Mesothelial cell of epicardium (in vitro differentiated cells): ENCODE measurements at places on chromosomes 16 and 17.

GRCh38 chr17:32792207-32792606 is 84.7 kb downstream of the MYO1D start:
- no peak for DNase-seq

DNA sequence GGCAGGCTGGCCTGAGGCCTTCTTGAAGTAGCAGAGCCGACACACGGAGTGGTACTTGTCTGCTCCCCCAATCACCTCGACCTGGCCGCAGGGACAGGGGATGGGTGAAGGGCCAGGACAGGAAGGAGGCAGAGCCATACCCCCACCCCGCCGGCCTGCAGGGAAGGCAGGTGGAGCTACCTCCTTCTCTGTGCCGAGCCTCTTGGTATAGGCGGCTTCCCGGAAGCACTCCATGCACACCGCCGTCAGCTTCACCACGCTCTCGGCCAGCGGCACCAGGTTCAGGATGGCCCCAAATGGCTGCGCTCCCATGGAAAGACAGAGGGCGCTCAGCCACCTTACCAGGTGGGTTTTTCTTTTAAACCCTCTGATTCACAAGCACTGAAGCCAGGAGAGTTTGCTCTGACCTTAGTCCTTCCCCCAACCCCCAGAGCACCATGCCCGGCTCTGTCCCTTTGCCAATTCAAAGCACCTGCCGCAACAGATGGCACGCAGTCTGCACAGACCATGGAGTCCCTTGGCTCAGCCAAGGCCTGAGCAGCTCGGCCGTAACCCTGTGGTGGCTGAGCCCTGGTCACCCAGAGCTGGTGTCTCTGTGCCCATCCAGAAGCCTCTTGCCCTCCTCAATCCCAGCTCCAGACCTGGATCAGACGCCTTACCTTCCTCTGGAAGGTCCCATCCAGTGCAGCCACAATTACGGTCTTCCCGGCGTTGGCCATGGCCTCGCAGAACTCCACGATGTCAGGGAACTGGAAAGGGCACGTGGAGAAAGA is 6.7 kb downstream of the SYNGR2 start:
- DNase-seq = no peak

DNA sequence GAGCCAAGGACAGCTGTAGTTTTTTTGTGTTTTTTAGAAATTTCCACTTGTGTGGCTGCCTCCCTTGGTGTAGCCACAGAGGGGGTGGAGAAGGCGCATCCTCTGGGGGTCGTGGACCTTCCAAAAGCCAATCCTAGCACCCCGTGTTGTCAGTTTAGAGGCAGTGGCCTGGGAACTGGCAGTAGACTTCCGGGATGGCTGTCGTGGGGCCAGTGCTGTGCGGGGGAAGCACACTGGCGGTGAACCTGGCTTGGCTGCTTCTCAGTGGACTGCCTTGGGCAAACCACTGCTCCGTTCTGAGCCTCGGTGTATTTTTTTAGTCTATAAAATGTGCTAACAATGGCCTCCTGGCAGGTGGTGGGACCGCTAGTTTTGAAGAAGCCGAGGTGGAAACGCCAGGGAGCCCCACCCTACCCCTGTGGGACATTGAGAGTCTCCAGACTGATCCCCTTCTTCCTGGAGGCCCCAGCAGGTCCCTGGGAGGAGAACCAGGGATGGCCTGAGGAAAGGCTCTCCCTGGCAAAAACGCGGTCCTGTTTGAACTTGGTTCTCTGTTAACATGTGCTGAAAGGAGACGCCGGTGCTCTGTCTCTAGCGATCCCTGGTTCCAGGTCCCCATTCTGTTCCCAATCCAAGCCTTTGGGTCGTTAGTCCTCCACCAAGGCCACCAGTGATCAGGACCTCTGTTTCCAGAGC is 125.7 kb downstream of the CMIP start:
- no peak for DNase-seq

- DNase-seq = no peak
Measured at GRCh38 chr17:45650561-45650960, 133.6 kb upstream of the CRHR1 start.
